Naive B cell (primary cell): ENCODE measurements at places on chromosomes 16 and 17. TPM values are rescaled to one million over a fixed set of nuclear protein-coding genes. Genes with fewer than 3 reads are reported as not detected.

CCL3 gene
- 36.8 TPM for polyA plus RNA-seq

BAIAP3 gene
- 1.3 TPM for polyA plus RNA-seq

BAHCC1 gene
- polyA plus RNA-seq: not detected

LLGL1 gene
- 0.48 TPM for polyA plus RNA-seq

GUCY2D gene
- not detected for polyA plus RNA-seq

ODAD4 gene
- polyA plus RNA-seq: not detected

SMIM36 gene
- polyA plus RNA-seq: not detected

C17orf78 gene
- not detected for polyA plus RNA-seq

P2RX1 gene
- 11.3 TPM for polyA plus RNA-seq

VMO1 gene
- polyA plus RNA-seq: not detected

PMFBP1 gene
- polyA plus RNA-seq: not detected

EFNB3 gene
- not detected for polyA plus RNA-seq

TPSG1 gene
- not detected for polyA plus RNA-seq

BEAN1 gene
- not detected for polyA plus RNA-seq

LPO gene
- polyA plus RNA-seq: not detected

AANAT gene
- not detected for polyA plus RNA-seq
